ENCODE measurements at places on chromosomes 7 and 10.

DNA sequence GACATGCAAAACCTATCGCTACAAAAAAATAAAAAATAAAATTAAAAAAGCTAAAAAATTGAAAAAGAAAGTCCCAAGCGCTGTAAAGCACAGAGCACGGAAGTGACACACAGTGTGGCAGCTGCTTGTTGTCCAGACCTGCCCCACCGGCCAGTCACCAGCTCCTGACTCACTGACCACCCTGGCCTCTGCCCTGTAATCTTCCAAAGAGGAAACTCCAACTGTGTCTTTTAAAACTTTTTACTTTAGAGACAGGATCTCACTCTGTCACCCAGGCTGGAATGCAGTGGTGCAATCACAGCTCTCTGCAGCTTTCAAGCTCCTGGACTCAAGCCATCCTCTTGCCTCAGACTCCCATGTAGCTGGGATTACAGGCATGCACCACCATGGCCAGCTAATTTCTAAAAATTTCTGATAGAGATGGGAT, 23.6 kb downstream of the GNA12 start:
- DNase-seq: no peak

- no peak for DNase-seq
Measured at GRCh38 chr7:55022002-55022985, 3.5 kb downstream of the EGFR start.

DNA sequence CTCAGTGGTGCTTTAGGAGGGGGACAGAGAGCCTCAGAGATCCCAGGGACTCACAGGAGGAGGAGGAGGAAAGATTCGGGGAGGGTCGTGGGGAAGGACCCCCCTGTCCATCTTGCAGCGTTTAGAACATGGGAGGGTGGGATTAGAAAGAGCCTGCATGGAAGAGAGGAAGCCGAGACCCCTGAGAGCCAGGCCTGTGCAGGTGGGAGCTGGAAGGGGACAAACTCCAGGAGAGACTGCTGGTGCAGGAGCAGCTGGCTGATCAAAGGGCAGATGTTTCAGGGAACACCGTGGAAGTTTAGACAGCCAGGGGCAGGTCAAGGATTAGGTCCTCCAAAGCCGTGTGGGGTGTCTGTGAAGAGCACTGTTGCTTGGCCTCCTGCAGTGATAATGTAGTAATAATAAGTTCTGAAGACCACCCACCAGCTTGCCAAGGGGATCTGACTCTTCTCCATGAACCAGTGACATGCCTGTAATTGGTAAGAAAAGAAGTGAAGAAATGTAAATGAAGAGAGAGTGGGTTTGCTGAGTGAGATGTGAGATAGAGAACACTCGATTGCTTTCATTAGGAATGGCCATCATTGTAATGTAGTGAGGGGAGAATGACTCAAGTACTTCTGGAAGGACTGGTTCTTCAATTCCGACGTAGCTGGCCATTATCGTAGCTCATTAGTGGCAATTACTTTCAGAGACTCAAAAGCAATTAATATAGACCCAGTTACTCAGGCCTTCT, 425.6 kb downstream of the PAXIP1 start:
- DNase-seq: no peak

DNA sequence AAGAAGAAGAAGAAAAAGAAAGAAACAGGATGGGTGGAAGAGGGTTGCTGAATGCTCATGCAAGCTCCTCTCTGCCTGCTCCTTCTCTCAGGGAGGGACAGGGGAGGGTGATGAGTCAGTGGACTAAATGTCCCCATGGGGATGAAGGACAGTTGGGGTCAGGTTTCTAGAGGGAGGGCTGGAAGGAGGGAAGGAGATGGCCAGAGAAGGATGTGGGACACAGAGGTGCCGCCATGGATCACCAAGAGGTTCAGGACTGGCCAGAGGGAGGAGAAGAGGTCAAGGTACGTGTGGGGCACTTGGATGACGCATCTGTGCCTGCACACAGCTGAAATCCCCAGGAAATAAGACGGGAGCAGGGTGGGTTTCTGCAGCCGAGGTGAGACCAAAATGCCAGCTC, 88.9 kb upstream of the GTF2I start:
- no peak for DNase-seq

DNA sequence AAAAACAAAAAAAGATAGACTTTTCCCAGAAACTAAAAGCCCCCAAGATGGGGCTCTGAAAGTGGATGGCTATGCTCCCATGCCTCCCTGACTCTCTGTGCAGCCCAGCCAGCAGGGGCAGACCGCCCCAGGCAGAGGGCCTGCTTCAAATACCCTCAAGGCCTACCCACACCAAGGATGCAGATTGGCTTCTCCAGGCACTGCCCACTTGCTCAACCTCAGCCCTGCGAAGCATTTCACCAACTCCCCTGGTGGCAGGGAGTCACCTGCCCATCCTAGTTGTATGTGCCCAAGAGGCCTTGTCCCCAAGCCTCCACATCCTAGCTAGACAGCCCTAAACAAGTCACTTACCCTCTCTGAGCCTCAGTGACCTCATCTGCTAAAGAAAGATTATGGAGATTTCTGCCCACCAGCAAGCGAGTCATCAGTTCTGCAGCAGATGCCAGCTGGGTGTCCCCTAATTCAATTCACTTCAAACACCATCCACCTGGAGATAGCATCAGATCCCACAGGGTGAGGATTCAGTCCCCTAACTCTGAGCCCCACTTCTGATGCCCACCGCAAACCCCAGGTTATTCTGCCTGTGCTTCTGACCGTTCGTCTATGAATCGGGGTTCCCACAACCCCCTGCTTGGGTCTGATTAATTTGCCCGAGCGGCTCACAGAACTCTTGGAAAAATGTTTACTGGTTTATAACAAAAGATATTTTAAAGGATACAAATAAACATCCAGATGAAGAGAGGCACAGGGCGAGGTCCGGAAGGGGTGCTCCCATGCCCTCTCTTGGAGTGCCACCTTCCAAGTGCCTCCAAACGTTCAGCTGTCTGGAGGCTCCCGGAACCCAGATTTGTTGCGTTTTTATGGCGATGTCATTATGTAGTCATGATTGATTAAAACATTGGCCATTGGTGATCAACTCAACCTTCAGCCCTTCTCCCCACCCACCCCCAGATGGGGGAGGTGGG, 18.6 kb upstream of the ZMIZ1 start:
- DNase-seq: no peak

DNA sequence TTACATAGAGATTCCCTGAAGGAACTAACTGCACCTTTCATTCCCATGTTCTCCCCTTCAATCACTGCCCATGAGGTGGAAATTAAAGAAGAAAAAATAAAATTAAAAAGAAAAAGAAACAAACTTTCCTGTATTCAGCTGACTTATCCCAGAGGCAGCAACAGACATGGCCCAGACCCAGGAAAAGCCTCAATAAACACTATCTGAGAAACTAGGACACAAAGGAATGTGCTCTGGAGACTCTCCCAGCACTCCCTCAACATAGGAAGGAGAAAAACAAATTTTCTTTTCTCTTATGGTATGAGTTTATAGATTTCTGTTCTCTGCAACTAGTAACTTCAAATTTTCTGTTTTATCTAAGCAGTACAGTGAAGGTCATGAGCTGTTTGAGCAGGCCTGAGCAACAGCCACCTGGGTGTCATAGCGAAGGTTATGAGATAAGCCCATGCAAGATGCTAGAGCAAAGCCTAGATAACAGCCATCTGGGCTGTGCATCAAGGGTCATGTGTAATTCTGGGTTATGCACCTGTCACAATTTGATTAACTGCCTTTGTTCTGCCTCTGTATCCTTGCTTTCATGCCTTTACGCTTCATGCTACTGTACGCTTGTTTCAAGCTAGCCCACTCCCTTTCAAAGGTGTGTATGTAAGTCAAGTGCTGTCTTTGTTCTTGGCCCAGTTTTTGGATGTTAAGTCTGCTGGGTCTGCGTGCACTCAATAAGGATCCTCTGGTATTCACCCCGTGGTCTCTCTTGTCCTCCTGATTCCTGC, 11.0 kb upstream of the OR6B1 start:
- no peak for DNase-seq

DNA sequence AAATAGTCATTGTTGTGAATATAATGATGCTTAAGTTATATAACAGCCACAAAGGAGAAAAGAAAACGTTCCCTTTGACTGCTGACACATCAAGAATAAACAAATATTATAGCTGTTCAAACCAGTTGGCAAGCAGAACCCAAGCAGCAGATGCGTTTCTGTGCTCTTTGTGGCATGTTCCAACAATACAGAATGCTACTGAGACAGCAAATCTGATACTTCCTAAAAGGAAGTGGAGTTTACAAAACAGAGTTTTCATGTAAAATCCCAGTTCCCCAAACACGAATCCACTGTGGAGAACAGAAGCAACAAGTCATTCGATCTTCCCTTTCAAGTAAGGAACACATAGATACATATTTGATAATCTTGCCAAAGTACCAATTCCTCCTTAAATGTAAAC, 170.9 kb upstream of the ASAH2 start:
- no peak for DNase-seq

GRCh38 chr7:84230491-84230890, 35.9 kb upstream of the SEMA3A start:
- no peak for DNase-seq

DNA sequence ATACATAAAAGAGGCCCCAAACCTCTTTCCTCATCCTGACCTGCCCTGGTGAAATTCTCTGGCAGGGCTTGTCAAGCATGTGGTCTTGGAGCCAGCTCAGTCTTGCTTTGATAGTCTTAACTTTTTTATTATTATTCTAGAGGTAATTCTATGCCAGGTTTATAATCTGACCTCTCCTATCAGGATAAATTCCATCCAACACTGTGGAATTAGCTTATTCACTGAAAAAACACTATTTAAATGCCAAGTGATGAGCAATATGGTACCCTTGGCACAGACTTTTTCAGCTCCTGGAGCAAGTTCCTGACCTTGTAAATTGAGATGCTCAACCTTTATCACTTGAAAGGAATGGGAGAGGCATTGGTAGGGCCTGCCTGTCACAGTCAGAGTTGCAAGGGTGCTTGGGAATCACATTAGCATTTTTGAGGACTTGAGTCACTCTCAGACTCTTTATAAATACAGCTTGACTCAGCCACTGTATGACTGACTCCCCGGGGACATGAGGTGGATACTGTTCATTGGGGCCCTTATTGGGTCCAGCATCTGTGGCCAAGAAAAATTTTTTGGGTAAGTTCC, at the start of gene CPA4:
TSS of gene CPA4 (plus strand) at position 480 of the 576 bp plus-strand sequence. CDS start at position 500, 20 bp downstream.
- no peak for DNase-seq

GRCh38 chr10:115985786-115986185, 287.2 kb downstream of the GFRA1 start:
- DNase-seq: no peak

GRCh38 chr10:89644691-89644966, 413 bp downstream of the PANK1 start:
- no peak for DNase-seq

GRCh38 chr7:42939457-42940240, 7.5 kb downstream of the MRPL32 start:
- no peak for DNase-seq

GRCh38 chr10:34327184-34327583, 487.9 kb downstream of the PARD3 start:
- DNase-seq: no peak

DNA sequence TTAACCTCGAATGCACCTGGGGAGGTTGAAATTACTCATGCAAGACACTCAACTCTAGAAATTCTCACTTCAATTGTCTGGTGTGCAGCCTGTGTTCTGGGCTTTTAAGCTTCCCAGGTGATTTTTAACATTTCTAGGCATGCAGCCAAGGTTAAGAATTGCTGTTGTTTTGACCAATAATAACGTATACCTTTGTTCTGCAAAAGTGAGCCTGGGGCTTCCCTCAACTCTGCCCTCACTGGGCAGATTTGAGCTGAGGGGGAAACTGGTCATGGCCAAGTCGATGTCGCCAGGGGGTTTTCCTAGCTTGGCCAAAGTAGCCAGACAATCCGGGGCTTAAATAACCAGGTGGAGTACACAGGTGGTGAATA, 568 bp downstream of the PRSS2 start:
- DNase-seq: no peak

GRCh38 chr10:52440612-52441285, 126.7 kb downstream of the DKK1 start:
- DNase-seq: no peak

DNA sequence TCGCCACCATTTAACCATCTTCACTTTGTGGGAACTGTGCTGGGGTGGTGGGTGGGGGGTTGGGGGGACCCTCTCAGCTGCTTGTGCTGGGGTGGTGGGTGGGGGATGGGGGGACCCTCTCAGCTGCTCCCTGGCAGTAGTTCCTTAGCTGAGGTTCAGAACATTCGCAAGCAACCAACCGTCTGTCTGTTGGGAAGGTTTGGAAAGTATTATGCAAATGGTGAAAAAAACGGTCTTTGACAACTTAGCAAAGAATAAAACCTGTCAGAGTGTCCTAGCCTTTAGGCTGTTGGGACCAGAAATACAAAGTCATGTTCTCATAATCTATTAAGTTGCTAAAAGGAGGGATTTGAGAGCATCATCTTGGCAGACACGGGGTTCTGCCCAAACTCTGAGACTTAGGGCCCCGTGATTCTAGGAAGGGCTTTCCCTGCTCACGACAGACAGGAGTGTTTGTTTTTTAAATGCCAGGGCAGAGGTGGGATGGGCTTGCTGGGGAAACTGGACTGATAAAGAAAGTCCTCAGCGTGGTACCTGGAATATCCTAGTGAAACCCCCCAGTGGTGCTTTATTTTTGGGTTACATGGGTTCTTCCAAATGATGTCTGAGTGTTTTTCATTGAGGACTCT, 14.1 kb upstream of the SRGN start:
- DNase-seq: no peak

GRCh38 chr7:91929463-91929862, 11.2 kb upstream of the AKAP9 start:
- DNase-seq: no peak

DNA sequence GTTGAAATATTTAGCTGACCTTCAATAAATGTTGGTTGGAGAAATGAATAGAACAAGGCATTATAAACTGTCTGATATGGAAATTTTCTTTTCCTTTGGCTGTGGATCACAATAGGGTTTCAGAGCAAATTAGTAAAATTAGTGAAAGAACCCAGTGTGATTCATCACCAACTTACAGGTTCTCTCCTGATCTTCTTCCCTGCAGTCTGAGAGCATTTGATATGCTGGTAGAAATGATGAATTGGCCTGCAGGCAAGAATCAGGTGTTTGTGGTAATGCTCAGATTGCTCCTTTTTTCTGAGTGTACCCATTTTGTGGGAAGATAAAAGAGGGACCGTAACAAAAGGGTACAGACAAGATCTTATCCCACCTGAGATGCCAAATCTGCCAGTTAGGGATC, 51.9 kb downstream of the BTAF1 start:
- no peak for DNase-seq

GRCh38 chr7:66535414-66536329, 93.0 kb upstream of the KCTD7 start:
- no peak for DNase-seq

GRCh38 chr7:45026013-45026412, 26.0 kb downstream of the CCM2 start:
- DNase-seq: no peak

DNA sequence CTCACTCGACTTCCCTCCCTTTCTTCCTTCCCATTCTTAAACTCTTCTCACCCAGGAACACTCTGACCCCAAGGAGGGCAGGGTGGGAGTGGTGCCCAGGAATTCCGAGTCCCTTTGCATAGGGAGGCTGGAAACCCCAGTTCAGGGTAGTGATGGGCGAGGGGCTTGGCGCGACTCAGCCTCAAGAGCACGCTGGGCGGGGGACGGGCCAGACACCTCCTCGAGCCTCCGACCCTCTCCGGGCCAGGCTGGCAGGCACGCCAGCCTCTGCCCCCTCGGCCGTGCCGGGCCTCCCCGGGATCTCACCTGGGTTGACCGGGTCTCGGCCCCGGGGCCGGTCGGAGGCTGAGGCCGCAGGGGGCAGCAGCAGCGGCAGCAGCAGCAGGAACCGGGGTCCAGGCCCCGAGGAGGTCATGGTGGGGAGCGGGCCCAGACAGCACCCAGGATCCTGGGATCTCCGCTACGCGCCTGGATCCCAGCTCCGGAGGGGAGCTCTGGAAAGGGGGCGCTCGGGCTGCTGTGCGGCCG, 457 bp downstream of the PLOD3 start:
- no peak for DNase-seq

All from stimulated activated CD4-positive, alpha-beta T cell treated with anti-CD3 and anti-CD28 coated beads, Interleukin-1b, Interleukin-23, amount 100 ng/mL, for 1 hour (primary cell).